ENCODE measurements at places on chromosomes 6 and 20.

DNA sequence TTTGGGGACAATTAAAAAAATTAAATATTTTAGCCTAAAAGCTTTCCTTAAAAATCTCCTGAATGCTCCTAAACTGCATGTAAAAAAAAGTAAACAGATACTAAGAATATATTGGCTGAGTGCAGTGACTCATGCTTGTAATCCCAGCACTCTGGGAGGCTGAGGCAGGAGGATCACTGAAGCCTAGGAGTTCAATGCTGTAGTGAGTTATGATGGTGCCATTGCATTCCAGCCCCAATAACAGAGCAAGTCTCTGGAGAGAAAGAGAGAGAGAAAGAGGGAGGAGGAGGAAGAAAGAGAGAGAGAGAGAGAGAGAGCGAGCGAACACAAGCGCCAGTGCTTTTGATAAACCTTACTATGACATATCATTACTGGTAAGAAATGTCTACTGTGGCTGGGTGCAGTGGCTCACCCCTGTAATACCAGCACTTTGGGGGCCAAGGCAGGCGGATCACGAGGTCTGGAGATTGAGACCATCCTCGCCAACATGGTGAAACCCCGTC lies 58.8 kb downstream of the FKBP5 start:
- H3K27me3 ChIP-seq = no peaks in the 10 kb centered on the region
- no peak for DNase-seq
- no peak overlapping the region for H3K4me3 ChIP-seq
- no peak overlapping the region for H3K27ac ChIP-seq
- peaks cover 11% of the 10 kb centered on the region for H3K4me1 ChIP-seq
- peaks cover 7% of the 10 kb centered on the region for H3K36me3 ChIP-seq

DNA sequence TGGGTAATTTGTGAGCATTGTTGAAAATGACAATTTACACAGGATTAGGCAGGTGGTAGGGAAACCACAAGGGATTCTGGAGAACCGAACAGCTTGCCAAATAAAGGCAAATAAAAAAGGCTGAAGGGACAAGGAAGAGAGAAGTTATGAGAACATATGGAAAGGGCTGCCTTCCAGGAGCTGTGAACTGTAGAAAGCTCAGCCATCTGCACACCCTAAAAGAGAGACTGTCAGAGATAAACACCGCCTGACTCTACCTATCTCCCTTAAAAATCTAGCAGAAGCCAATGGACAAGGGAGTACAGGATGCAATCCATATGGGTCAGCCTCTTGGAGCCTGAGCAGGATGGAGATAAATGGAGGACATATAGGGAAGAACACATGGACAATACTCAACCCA lies 12.7 kb upstream of the SLC17A1 start:
- H3K4me1 ChIP-seq = no peaks in the 10 kb centered on the region
- no peak overlapping the region for H3K4me3 ChIP-seq
- H3K27ac ChIP-seq = no peak overlapping the region
- DNase-seq = no peak
- no peaks in the 10 kb centered on the region for H3K36me3 ChIP-seq

GRCh38 chr6:67854098-67854497 lies 781.0 kb upstream of the ADGRB3 start:
- no peak for DNase-seq
- H3K36me3 ChIP-seq = no peaks in the 10 kb centered on the region
- H3K4me1 ChIP-seq = no peaks in the 10 kb centered on the region
- H3K27me3 ChIP-seq = no peaks in the 10 kb centered on the region

DNA sequence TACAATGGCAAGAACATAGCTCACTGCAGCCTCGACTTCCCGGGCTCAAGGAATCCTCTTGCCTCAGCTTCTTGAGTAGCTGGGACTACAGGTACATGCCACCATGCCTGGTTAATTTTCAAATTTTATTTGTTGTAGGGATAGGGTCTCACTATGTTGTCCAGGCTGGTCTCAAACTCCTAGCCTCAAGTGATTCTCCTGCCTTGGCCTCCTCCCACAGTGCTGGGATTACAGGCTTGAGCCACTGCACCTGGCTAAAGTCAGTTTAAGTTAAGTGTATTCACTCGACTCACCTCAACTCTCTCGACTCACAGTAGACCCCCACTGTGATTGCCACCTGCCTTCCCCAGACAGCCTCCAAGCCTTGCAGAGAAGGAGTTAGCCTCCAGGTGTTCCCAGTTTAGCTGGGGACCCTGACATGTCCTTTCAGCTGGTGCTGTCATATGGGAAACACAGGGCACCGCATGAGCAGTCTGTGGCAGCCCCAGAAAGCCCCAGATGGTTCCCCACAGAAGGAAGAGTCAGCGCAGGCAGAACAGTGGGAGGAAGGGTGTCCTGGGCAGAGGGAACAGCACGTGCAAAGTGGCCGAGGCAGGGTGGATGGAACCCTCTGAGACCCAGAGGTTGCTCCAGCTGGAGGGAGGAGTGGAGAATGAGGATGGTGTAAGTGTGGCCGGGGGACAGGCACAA lies 40.4 kb downstream of the CEBPB start:
- no peak for DNase-seq
- H3K4me3 ChIP-seq = no peak overlapping the region
- H3K36me3 ChIP-seq = no peaks in the 10 kb centered on the region
- no peak overlapping the region for H3K27ac ChIP-seq
- H3K27me3 ChIP-seq = no peaks in the 10 kb centered on the region

DNA sequence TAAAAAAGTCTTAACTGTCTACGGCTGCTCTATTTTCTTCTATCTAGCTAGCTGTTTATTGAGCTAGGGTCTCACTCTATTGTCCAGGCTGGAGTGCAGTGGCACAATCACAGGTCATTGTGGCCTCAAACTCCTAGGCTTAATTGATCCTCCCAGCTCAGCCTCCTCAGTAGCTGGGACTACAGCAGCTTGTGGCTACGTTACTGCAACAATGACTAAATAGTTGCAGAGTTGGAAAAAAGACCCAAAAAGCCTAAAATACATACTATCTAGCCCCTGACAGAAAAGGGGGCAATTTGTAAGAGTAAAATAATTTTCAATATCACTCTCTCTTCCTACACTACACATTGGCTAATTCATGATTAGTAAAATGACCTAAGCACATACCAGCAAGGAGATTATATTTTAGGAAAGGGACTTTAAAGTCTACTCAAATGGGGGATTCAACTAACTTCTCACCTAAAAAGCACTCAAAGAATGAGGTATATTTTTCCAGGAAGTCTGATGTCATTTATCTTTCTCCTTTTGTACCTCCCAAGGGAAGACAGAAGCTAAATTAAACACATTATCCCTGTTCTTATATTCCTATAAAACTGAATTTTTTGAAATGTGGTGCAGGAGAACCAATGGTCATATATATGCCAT lies 82.8 kb downstream of the ZMYND8 start:
- no peaks in the 10 kb centered on the region for H3K27me3 ChIP-seq
- no peaks in the 10 kb centered on the region for H3K4me1 ChIP-seq
- no peak for DNase-seq
- H3K36me3 ChIP-seq = peaks cover 8% of the 10 kb centered on the region
- no peak overlapping the region for H3K27ac ChIP-seq
- no peak overlapping the region for H3K4me3 ChIP-seq

Measured in CD8-positive, alpha-beta memory T cell (primary cell).